ENCODE measurements at places on chromosomes 3 and 15.

- DNase-seq, result peak; percentile 15
Observed at GRCh38 chr3:133662278-133662651, 524 bp upstream of the TOPBP1 start.

DNA sequence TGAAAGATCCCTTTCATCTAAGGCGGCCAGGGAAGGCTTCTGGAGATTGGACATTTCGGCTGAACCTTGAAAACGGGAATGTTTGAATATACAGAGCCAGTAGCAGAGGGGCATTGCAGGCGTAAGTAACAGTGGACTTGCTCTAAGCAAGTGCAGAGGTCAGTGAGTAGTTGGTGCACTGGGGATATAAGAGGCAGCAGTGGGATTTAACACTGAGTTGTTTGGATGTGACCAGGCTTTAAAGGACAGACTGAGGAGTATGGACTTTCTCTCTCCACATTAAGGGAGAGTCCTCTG, 1.3 kb downstream of the ARNT2 start:
- DNase-seq, result no peak

GRCh38 chr3:29128001-29128400, 152.9 kb upstream of the RBMS3 start:
- no peak for DNase-seq

- DNase-seq, result no peak
Observed at GRCh38 chr15:77904436-77904821, 173.1 kb downstream of the TBC1D2B start.

GRCh38 chr3:9691636-9692035, 12.0 kb upstream of the CPNE9 start:
- no peak for DNase-seq

GRCh38 chr15:84914909-84915605, 30.6 kb downstream of the SLC28A1 start:
- DNase-seq, result peak; percentile 8

GRCh38 chr3:54865316-54865715, 62.5 kb downstream of the LRTM1 start:
- DNase-seq, result no peak

GRCh38 chr3:37143821-37144220, 30.6 kb downstream of the LRRFIP2 start:
- no peak for DNase-seq

DNA sequence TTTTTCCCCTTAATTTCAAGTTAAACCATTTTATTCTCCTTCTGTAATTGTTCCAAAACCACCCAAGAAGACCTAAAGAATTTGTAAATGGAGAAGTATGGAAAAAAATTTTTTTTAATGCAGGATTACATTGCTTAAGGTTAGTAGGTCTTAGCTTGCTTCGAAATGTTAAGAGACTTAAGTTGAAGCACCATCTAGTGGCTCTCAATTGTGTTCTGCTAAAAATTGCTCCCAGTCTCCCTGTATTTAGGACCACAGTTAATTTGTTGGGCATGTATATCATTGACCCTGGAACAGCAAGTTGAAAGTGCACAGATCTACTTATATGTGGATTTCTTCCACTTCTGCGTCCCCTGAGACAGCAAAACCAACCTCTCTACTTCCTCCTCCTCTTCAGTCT, 32.4 kb downstream of the CD200R1L start:
- DNase-seq, result no peak

DNA sequence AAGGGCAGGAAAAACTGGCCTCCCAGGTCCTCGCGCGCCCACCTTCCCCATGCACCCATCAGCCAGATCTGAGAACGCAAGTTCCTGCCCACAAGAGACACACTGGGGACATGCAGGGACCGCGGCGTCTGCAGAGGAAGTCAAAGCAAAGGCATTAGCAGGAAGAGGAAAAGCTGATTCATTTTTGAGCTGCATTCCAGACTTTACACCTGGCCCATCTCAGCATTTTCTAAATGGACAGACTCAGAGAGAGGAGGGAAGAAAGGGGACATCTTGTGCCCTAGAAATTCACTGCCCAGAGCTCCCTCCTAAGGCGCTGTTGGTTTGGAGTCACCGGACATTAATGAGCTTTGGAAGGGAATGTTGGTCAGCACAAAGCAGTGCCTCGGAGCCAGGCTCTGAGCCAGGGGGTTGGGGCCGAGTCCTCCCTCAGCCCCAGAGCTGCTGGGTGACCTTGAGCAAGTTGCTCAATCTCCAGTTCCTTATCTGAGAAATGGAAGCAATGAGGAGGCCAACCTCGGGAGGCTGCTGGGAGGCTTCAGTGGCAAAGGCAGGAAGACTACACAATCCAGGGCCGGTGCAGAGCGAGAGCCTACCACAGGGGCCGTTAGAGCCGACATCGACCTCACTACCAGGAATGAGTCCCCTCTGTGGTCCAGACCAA, 150.5 kb upstream of the IQSEC1 start:
- DNase-seq, result no peak

DNA sequence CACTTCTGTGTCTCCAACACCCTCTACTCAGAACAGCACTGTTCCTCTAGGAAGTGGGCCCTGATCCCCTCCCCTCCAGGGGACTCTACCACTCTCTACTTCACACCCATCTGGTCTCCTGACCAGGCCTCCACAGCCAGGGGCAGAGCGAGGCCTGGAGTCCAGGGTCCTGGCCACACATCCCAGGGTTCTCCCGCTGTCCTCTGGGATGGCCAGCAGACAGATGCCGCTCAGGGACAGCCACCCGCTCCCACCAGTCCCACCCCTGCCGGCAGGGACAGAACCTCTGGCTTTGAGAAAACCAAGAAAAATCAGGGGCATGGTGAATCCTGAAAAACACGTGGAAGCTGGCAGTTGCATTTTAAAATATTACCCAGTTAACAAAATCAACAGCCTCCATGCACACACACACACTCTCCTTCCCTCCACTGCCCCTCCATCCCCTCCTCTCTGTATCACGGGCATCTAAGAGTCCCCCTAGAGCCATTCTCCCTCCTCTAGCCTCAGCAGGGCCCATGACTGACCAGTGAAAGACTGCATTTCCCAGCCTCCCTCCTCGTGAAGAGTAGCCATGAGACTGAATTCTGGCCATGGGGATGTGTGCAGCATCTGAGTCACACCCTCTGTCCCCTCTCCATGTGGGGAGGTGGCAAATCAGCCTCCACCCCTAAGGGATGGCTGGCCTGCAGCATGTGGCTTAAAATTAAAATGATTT, 32.1 kb upstream of the IQSEC1 start:
- DNase-seq, result no peak

DNA sequence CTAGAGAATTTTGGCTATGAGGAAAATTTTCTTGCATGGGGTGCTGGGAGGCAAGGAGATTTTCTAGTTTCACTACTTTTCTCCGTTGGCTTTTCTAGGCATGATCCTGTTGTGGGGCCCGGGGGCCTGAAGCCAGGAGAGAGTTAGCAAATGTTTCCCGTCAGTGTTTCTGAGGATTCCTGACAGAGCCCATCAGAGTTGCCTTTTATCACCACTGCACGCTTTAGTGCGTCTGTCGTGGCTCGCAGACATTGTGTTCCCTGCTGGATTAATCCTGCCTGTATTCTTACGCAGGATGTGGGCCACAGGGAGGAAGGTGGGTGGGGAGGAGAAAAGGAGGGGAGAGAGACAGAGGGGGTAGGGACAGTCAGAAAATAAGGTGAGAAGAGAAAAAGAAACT, 18.1 kb upstream of the BOC start:
- no peak for DNase-seq

GRCh38 chr15:70237626-70238025, 139.9 kb upstream of the TLE3 start:
- DNase-seq, result no peak

GRCh38 chr15:84859144-84859543, 25.3 kb upstream of the SLC28A1 start:
- DNase-seq, result no peak

- DNase-seq, result no peak
Observed at GRCh38 chr3:197583371-197583770, 27.6 kb upstream of the BDH1 start.

DNA sequence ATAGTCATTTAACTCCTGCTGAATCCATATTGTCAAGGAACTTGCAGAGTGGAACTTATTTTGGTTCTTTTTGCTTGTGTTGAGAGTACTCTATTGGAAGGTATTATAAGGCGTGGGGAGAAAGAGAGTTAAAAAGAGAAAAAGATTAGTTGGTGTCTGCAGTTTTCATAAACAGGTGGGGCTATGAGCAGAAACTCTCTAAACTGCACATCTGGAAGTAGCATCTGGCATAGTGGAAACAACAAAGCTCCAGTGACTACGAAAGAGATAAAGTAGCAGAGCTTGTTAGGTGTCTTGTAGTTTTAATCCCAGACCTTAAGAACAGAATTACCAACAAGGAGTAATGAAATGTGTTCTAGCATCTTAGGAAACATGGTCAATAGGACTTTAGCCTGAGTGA, 148.8 kb upstream of the SGO1 start:
- DNase-seq, result no peak

DNA sequence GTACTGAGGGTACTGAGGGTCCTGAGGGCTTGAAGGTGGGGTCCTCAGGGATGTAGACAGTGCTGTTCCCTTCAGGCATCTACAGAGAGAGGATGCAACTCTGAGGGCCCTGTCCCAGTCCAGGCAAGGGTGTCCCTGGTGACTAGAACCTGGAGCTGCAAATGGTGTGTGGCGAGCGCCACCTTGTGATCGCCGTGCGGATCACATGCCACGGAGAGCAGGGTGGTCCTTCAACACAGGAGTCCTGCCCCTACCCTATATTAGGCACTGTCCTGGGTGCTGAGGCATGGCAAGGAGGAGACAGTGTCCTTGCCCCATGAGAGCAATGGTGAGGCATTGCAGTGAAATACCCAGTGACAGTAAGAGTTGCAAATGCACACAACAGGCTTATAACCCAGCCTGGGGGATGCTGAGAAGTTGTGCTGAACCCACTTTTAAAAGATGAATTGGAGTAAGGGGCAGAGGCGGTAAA, 23.6 kb downstream of the RHCG start:
- DNase-seq, result peak; percentile 6

- DNase-seq, result no peak
Observed at GRCh38 chr3:35677797-35678196, 38.5 kb downstream of the ARPP21 start.

- DNase-seq, result no peak
Observed at GRCh38 chr15:31293655-31294054, 33.0 kb upstream of the KLF13 start.

GRCh38 chr15:33451385-33451784, 140.6 kb downstream of the RYR3 start:
- no peak for DNase-seq

- DNase-seq, result no peak
Observed at GRCh38 chr3:128503751-128504532, 10.9 kb upstream of the GATA2 start.

DNA sequence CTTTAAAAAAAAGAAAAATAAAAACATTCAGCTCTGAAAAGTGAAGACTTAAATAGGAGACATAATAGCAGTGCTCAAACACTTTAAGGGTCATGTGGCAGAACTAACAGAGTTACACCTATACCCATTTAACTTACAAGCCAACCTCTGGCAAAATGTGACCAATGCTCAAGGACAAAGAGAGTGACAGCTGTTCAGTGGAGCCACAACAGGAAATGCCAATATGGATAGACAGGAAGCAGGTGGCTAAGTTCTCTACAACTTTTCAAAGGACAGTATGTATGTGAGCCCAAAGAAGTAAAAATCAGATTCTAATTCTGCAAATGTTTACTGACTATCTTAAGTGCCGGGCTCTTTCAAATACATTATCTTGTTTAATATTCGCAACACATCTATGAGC, 3.4 kb downstream of the TMCC1 start:
- peak; percentile 10 for DNase-seq

GRCh38 chr15:78243491-78243941, 9.2 kb upstream of the ACSBG1 start:
- DNase-seq, result no peak

GRCh38 chr3:126212620-126213378, 32.4 kb upstream of the ALDH1L1 start:
- DNase-seq, result no peak

- no peak for DNase-seq
Observed at GRCh38 chr15:80188251-80188650, 35.5 kb downstream of the FAH start.

GRCh38 chr15:66997212-66997611, 68.2 kb upstream of the SMAD3 start:
- DNase-seq, result no peak

DNA sequence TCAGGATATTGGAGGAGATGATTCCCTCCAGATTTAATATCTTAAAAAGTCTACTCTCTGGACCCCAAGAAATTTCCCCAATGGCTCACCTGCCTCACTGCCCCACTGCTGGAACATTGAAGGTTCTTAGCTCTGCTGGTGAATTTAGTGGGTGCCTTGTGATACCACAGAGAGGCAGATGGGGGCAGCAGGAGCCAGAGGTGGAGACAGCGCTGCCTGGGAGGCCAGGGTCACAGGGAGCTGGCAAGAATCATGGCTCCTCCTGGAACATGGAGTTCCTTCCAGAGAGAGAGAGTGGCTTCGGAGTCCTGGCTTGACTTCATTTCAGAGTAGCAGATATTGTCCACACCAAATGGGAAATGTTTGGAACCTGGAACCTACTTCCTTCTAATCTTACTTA, 263.5 kb upstream of the CFAP20DC start:
- peak; percentile 22 for DNase-seq

GRCh38 chr15:74626752-74627692, 11.4 kb downstream of the CLK3 start:
- DNase-seq, result no peak

DNA sequence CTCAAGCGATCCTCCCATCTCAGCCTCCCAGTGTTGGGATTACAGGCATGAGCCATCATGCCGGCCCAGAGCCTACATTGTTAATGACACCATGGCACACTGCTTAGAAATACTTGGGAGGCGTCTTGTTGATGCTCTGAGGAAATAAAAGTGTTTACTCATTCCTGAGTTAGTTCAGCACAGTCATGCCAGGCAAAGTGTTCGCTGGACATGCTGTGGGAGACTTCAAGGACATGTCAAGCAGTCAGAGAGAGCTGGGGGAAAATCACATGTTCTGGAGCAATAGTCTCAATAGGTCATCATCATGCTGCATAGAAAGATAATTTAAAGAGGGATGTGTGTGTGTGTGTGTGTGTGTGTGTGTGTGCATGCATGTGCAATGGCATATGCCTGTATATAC, 37.5 kb downstream of the TTC23 start:
- DNase-seq, result no peak

- peak; percentile 66 for DNase-seq
Observed at GRCh38 chr3:14425581-14426304, 23.3 kb downstream of the SLC6A6 start.

- DNase-seq, result no peak
Observed at GRCh38 chr15:73942751-73943270, 16.5 kb downstream of the LOXL1 start.

DNA sequence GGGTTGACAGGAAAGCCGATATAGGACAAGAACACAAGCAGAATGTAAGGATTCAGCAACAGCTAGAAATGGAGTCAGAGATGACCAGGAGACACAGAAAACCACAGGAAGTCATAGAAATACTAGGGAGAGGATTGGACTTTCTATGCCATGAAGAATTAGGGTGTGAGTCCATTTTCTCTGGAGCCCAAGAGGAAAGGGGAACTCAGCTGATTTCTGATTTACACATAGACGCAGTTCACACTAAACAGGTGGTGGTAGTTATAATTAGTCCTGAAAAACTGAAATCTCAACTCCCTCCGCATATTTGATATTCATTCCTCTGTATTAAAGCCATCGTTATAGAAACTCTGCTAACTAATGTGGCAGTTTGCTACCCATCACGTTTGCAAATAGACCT, 292.7 kb upstream of the STT3B start:
- no peak for DNase-seq

Measured in CD4-positive, alpha-beta T cell treated with Interleukin-4 for 4 hours (primary cell).